B cell (primary cell): ENCODE measurements at places on chromosomes 12 and 14. TPM values are rescaled to one million over a fixed set of nuclear protein-coding genes. Genes with fewer than 3 reads are reported as not detected.

DNA sequence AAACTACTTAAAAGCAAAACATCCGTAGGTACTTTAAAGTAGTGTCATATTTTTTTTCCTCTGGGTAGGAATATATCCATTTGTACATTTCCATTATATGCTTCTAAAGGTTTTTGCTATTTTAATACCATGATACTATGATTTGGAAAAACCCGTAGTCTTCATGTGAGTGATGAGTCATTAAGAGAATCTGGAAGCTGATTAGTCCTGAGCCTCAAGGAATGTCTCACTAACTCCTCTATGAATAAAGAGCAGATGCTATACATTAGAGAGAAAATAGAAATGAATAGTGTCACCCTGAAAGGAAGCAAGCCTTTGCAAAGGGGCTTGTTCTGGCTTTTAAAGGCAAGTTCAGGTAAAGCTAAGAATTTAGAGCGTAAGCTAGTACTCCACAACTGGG lies 432.1 kb downstream of the CCDC91 start:
- no peak for DNase-seq

DNA sequence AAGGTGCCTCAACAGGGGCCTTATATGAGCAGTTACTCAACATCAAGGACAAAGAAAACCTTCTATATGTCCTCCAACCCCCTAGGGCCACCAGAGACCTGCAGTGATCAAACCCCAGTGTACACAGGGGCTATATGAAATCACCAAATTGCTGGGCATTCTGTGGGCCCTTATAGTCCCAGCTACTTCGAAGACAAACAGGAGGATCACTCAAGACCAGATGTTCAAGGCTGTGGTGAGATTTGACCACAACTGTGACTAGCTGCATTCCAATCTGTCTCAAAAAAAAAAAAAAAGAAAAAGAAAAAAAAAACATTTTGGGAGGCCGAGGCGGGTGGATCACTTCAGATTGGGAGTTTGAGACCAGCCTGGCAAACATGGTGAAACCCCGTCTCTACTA lies 51.0 kb upstream of the PRB2 start:
- no peak for DNase-seq

The CLEC14A gene
- polyA plus RNA-seq, result not detected in 2 replicates

The BICDL1 gene
- 14.0 and 15.6 TPM in 2 replicates for polyA plus RNA-seq

DNA sequence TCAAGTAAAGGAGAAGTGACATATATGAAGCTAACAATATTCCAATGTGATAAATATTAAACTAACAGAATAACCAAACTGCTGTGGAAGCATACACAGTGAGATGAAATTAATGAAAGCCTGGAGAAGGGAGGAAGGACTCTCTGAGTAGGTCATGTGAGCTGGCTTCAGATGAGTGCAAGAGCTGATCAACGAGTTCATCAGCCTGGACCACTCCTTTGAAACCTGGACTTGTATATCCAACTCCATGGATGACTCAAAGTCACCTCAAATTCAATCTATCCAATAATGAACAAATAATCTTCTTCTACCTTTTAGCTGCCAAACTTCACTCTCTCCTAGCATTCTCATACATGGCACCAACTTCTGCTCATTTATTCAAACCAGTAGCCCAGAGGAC lies 246.1 kb downstream of the SSPN start:
- no peak for DNase-seq

The SARNP gene
- polyA plus RNA-seq, result 22.6 and 33.3 TPM in 2 replicates
